ENCODE measurements at places on chromosomes 13 and 19.

GRCh38 chr19:6011206-6011605, 33.3 kb upstream of the RANBP3 start:
- H3K4me1 ChIP-seq, result peaks cover 5% of the 10 kb centered on the region
- H3K27ac ChIP-seq, result no peak overlapping the region
- no peak for DNase-seq
- H3K27me3 ChIP-seq, result no peaks in the 10 kb centered on the region

DNA sequence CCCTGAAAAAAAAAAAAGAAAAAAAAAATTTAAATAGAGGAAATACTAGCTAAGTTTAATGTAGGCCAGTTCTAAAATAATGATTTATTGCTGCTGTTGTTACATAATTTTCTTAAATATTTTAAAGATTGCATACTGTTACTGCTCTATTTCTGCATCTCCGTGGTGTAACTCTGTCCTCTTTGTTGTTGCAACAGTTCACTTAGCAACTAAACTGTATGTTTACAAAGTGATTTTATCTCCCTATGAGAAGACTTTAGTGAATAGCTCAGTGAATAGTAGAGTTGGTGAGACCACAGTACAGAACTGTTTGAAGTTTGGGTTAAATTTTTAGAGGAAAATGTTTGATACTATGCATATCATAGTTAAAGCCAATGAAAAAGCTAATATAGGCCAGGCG, 19.4 kb downstream of the BRCA2 start:
- peaks cover 5% of the 10 kb centered on the region for H3K4me1 ChIP-seq
- peaks cover 11% of the 10 kb centered on the region for H3K36me3 ChIP-seq
- DNase-seq, result no peak

DNA sequence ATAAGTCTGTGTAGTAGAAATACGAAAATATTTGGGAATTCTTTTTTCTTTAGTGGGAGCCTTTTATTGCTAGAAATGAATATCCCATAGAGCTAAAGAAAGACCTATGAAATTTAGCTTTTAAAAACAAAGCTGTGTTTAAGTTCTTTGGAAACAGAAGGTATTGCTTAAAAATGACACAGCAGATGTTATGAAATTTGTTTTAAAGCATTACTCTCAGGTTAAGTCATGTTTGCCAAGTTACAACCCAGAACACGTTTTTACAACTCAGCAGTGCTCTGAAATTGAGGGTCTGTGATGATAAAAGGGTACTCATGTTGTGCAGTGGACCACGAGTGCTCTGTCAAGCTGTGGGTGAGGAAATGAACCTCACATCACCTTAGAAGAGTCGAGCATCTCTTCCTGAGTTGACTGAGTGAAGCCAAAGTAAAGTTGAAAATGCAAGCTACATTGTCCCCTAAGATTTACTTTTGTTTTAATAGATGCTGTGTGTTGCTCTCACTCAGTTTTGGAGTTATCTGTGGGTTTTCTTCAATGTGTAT, 161.1 kb downstream of the SHISA2 start:
- H3K27ac ChIP-seq, result peak overlapping the region; percentile 24
- no peak overlapping the region for H3K4me3 ChIP-seq

- H3K27me3 ChIP-seq, result no peaks in the 10 kb centered on the region
- DNase-seq, result peak; percentile 84
- no peak overlapping the region for H3K27ac ChIP-seq
- H3K36me3 ChIP-seq, result peaks cover 6% of the 10 kb centered on the region
- H3K4me1 ChIP-seq, result peaks cover 49% of the 10 kb centered on the region
- no peak overlapping the region for H3K4me3 ChIP-seq
Observed at GRCh38 chr19:4980838-4981680, 12.1 kb downstream of the KDM4B start.

- H3K27me3 ChIP-seq, result peaks cover 2% of the 10 kb centered on the region
- DNase-seq, result no peak
- no peaks in the 10 kb centered on the region for H3K36me3 ChIP-seq
- H3K27ac ChIP-seq, result no peak overlapping the region
- no peaks in the 10 kb centered on the region for H3K4me1 ChIP-seq
Observed at GRCh38 chr13:72617951-72618350, 109.5 kb downstream of the MZT1 start.

- peaks cover 11% of the 10 kb centered on the region for H3K27me3 ChIP-seq
- no peak overlapping the region for H3K4me3 ChIP-seq
- H3K36me3 ChIP-seq, result no peaks in the 10 kb centered on the region
- peaks cover 4% of the 10 kb centered on the region for H3K4me1 ChIP-seq
Observed at GRCh38 chr19:16249826-16250404, 52.2 kb downstream of the AP1M1 start.

- no peaks in the 10 kb centered on the region for H3K4me1 ChIP-seq
- H3K27me3 ChIP-seq, result no peaks in the 10 kb centered on the region
- no peak overlapping the region for H3K4me3 ChIP-seq
- H3K27ac ChIP-seq, result no peak overlapping the region
- peak; percentile 73 for DNase-seq
Observed at GRCh38 chr19:51448011-51448410, 10.2 kb downstream of the SIGLEC8 start.

GRCh38 chr13:40992678-40993518, 26.2 kb downstream of the ELF1 start:
- H3K27me3 ChIP-seq, result no peaks in the 10 kb centered on the region
- DNase-seq, result no peak
- H3K4me1 ChIP-seq, result peaks cover 15% of the 10 kb centered on the region
- no peak overlapping the region for H3K4me3 ChIP-seq

DNA sequence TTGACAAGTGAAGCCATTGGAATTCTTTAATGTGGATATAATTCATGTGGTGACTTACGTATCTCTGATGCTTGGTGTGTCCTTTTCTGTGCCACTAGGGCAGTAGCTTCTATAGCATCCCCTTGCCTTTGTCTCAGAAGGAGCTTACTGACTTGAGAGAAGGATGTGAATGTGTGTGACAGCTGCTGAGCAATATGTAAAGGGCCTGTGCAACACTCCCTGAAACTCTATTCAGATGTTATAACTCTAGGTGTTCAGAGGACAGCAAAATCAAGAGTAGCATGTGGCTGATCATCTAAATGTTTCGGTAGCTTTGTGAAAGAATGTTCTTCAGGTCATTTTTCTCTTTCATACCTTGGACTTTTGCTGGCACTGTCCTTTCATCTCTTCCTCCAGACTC, 189.5 kb downstream of the LMO7 start:
- no peaks in the 10 kb centered on the region for H3K27me3 ChIP-seq
- peaks cover 47% of the 10 kb centered on the region for H3K36me3 ChIP-seq
- no peak for DNase-seq
- H3K4me3 ChIP-seq, result no peak overlapping the region

DNA sequence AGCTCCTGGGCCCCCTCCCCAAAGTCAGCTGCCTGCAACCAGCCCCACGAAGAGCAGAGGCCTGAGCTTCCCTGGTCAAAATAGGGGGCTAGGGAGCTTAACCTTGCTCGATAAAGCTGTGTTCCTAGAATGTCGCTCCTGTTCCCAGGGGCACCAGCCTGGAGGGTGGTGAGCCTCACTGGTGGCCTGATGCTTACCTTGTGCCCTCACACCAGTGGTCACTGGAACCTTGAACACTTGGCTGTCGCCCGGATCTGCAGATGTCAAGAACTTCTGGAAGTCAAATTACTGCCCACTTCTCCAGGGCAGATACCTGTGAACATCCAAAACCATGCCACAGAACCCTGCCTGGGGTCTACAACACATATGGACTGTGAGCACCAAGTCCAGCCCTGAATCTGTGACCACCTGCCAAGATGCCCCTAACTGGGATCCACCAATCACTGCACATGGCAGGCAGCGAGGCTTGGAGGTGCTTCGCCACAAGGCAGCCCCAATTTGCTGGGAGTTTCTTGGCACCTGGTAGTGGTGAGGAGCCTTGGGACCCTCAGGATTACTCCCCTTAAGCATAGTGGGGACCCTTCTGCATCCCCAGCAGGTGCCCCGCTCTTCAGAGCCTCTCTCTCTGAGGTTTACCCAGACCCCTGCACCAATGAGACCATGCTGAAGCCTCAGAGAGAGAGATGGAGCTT, 4.7 kb upstream of the CEACAM5 start:
- no peak overlapping the region for H3K27ac ChIP-seq
- peaks cover 2% of the 10 kb centered on the region for H3K4me1 ChIP-seq

Data from osteocyte (in vitro differentiated cells).